ENCODE measurements at places on chromosomes 16 and 17.

DNA sequence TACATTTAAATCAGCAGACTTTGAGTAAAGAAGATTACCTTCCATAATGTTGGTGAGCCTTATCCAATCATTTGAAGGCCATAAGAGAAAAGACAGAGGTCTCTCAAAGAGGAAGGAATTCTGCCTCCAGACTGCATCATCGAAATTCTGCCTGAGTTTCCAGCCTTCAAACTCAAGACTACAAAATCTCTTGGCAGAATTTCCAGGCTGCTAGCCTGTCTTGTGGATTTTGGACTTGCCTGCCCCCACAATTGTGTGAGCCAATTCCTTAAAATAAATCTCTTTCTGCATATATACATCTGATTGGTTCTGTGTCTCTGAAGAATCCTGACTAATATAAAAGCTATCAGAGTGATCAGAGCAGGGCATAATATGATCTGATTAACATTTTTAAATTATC lies 216.6 kb upstream of the CPHXL start:
- DNase-seq = no peak

GRCh38 chr17:42315402-42316156 lies 27.3 kb downstream of the STAT5A start:
- no peak for DNase-seq

DNA sequence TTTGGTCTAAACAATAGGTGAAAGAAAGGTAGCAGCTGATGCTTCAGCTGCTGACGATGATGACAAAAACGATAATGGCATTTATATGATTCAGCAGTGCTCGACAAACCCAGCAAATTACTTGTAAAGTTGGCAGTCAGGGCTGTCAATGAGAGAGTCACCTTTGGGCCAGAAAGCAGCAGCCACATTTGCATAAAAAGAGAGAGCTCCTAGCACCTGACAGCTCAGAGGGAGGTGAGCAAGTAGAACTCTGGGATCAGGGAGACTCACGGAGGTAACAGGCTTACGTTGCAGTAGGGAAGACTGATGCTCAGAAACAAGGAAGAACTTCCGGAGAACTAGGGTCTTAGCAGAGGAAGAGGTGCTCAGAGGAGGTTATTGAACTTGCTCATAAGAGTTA lies 291.9 kb upstream of the ZFHX3 start:
- no peak for DNase-seq

DNA sequence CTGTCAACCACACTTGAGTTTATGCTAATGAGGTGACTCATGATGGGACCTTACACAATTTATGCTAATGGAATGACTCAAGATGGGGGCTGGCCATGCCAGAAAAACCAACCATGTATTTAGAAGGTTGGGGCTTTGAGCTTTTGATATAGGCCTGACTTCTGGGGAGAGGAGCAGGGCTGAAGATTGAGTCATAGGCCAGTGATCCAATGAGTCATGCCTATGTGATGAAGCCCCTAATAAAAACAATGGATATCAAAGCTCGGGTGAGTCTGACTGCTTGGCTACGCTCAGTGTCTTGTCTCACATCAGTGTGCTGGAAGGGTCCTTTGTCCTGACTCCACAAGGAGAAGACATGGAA lies 7.3 kb downstream of the MFSD6L start:
- DNase-seq = no peak

GRCh38 chr17:34356194-34356593 lies at the start of gene CCL13:
CCL13 (plus strand) TSS chr17:34356480; CDS start chr17:34356527, 47 bp downstream.
- no peak for DNase-seq

- DNase-seq = no peak
Measured at GRCh38 chr17:53227514-53227913, 595.2 kb upstream of the KIF2B start.

GRCh38 chr17:75615301-75615700 lies 17.9 kb upstream of the SMIM5 start:
- DNase-seq = no peak

DNA sequence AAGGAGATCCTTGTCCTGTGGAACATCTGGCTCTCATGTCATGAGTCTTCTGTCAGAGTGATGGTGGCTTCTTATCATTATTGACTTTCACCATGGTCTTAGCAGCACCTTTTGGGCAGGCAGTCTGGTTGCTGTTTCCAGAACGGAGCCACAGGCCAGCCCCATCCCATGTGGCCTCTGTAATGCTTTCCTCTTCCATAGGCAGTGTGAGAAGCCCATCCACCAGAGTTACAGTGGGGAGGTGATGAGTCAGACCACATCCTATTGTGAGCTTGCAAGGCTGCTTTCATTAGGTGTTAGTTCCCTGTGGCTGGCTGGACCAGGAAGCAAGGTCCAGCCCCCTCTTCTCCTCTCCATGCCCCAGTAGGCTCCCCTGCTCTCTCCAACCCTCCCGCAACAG lies 30.8 kb upstream of the SPACA3 start:
- no peak for DNase-seq

DNA sequence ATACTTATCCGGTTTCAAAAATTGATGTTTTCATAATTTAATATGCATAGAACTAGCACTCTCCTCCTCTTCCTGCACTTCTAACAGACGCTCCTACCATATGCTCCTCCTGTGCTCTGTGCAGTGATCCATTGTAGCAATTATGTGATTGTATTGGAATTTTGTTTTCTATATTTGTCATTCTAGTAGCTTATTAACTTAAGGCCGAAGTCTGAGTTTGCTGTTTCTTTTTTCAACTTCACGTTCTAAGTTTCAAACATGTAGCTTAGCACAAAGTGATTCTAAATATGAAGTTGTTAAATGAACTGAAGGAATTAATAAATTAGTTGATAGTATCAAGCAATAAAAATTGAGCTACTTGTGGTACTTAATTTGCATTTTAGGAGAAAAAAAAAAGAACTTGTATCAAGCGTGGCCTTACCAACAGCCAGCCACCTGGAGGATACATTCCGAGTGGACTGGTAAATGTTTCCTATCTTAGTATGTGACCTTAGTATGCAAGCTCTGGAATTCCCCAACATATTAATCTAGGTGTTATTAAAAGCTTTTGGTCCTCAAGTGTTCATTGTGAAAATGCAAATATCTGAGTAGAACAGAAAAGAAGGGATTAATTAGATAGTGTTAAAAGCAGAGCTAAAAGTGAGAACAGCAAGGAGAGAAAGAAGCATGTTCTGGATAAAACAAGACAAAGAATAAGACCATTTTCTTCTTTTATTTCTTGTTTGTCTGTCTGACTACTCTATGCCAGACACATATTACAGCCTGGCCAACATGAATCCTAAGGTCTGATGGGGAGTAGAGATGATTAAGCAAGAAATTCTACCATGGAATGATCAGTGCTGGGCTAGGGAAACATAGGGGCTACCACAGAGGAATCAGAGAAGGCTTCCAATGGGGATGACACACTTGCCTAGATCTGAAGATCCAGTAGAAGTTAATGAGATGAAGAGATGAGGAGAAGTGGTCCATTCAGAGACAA lies 290.4 kb upstream of the MON1B start:
- no peak for DNase-seq

DNA sequence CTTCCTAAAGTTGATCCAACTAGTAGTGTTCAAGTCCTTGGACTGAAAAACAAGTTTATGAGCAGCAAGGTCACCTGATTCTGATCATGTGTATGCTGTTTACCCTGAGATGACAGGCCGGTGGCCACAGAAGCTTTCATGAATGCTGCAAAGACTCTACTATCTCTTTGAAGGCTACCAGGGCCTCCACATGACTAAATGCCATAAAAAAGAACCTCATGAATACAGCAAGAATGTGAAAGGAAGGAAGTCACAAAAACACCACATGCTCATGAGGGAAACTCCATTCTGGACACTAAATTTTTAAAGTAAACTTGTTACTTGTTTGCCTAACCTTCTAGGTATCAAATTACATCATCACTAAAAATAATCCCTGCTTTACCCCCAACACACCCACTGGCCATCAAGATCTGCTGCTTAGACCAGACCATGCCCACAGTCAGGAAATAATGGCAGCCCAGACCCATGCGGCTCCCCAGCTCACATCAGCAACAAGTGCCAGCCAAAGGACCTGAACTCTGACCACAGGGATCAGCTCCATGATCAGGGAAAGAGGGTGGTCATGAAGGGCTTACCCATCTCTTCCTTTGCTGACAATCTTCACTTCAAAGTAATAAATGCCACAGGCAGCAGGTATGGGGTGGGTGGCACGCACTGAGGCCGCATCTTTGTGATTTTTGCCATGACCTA lies 1.4 kb downstream of the RANBP10 start:
- no peak for DNase-seq

GRCh38 chr16:50281391-50282009 lies 15.1 kb downstream of the ADCY7 start:
- no peak for DNase-seq

DNA sequence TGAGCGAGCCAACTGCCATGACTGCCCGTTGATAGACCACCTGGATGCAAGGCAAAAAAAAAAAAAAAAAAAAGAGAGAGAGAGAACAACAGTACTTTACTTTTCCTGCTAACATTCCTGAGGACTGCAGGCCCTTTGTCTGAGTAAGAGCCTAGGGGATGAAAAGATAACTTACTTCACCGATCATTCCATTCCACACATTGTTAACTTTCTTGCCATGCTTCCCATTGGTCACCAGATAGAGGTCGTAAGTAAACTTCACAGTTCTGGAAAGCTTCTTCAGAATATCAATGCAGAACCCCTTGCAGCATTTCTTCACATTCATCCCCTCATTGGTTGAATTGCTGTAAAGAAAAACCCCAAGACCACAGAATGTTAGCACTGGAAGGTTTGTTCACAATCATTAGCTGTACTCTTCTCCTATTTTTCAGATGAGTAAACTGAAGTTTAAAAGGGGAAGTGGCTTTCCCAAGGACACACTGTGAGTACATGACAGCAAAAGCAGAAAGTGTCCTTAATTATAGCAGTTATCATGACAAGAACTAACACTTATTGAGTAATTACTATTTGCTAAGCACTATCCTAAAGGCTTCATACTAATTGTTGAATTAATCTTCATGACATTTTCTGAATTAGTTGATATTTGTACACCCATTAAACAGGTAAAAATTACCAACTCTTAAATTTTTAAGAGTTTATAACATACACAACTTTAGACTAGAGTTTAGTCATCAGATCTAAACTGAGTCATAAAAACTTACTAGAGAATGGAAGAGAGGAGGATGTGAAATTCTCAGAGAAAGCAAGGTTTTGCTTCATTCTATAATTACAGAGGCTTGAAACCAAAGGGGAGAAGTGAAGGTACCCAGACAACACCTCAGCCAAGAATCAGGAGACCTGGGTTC lies 341.2 kb downstream of the GRIN2A start:
- DNase-seq = no peak

DNA sequence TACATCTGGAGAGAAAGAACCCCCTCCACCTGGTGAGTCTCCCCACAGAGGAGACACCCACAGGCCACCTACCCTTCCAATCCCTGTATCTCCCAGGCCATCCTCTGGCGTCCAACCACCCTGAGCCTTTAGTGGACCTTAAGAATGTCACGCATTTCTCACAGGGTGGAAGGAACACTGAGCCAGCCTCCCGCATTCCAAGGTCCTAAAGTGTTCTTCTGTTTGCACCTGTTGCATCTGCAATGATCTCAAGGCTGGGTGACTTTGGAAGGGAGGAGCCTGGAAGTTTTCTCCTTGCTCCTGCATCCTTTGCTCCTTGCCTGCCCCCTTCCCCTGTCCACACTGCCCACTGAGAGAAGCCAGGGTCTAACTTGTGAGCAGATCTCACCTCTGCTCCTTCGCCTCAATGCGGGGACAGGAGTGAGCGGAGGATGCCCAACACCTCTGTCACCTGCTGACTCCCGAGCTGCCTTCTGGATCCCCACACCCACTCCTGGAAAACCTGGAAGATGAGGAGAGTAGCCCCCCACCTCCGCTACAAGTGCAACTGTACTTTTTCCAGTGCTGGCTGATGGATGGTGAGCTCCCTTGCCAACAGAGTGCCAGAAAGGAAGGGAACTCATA lies 3.7 kb downstream of the CHST5 start:
- DNase-seq = no peak

GRCh38 chr17:14762736-14763479 lies 462.0 kb downstream of the HS3ST3B1 start:
- no peak for DNase-seq

DNA sequence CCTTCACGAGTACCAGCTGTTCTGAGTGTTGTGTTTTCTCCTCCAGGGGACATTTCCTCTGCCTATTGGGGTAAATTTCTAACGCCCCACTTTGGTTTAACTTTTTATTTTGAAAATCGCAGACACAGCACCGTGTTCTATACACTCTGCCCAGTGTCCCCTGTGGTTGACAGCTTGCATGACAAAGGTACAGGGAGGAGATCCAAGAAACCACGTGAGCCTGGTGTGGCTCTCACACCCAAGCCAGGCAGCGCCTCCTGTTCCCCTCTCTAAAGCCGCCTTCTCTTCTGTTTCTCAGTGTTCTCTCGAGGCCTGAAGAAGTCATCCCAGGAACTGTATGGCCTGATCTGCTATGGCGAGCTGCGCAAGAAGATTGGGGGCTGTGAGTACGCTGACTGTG lies 25.4 kb downstream of the CRAMP1 start:
- DNase-seq = no peak

DNA sequence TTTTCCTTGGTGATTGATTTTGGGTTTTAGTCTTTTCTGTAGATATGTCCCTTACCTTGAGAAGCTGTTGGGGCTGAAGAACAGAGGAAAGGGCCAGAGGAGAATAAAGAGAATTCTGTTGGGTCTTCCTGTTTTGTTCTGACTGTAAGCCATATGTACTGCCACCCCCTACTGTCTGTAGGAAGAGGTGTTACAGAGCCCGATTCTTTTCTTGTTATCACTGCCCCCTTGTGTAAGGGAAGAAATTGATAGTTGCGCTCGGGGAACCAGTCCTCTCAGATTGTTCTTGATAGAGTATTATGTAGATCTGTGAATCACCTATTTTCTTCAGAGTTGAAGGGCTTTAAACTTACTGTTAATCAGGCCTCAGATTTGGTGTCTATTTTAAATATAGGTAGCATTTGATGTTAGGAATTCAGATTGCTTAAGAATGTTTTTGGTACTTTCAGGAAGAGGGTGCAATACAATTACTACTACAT lies 2.4 kb downstream of the TANC2 start:
- DNase-seq = peak; percentile 41

DNA sequence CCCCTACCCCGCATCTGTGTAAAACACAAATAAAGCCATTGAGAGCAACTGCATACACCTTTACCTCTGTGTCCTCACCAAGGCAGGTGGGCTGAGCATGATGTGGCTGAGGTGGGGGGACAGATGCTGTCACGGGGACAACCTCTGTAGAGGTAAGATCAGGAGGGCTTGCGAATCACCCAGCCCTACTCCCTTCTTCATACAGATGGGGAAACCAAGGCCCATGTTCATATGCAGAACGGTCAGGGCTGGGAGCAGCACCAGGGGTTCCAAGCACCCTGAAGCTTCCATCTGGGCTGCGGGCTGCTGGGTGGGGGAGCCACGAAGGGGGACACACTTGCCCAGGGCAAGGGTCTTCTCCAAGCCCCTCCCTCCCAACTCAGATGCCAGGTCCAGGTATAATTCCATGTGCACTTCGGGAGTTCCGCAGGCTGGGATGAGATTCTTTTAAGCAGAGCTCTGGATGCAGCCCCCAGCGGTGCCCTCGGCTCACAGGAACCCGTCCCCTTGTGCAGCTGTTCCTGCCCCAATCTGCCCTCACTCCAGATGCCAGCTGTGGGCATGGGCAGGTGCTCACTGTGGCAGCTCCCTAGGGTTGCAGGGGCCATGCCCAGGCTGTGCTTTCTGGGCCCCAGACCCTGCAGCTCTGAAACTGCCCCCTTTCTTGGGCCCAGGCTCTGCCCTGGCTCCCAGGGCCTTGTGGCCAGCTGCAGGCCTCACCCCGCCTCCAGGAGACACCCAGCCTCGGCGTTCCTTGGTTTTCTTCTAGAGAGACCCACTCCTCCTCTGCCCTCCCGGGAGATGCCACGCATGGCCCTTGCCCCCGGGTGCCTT lies 9.6 kb downstream of the CTRB1 start:
- no peak for DNase-seq

Measured in activated T-cell treated with anti-CD3 and anti-CD28 coated beads for 4 hours (primary cell).